ENCODE measurements at places on chromosomes 13 and 19.

GRCh38 chr19:16168465-16169081, 4.8 kb downstream of the CIB3 start:
- DNase-seq = no peak

DNA sequence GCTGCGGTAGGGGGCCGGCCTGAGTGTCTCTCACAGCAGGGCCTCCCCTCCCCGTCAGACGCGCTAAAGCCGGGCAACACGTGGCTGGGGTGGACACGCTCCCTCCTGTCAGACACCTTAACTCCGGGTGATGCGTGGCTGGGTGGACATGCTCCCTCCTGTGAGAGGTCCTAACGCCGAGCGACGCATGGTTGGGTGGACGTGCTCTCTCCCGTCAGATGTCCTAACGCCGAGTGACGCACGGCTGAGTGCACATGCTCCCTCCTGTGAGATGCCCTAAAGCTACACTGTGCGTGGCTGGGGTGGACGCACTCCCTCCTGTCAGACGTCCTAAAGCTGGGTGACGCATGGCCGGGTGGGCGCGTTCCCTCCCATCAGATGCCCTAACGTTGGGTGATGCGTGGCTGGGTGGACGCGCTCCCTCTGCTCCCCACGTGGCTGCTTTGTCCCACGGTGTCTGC, 126.1 kb upstream of the MCF2L start:
- no peak for DNase-seq

DNA sequence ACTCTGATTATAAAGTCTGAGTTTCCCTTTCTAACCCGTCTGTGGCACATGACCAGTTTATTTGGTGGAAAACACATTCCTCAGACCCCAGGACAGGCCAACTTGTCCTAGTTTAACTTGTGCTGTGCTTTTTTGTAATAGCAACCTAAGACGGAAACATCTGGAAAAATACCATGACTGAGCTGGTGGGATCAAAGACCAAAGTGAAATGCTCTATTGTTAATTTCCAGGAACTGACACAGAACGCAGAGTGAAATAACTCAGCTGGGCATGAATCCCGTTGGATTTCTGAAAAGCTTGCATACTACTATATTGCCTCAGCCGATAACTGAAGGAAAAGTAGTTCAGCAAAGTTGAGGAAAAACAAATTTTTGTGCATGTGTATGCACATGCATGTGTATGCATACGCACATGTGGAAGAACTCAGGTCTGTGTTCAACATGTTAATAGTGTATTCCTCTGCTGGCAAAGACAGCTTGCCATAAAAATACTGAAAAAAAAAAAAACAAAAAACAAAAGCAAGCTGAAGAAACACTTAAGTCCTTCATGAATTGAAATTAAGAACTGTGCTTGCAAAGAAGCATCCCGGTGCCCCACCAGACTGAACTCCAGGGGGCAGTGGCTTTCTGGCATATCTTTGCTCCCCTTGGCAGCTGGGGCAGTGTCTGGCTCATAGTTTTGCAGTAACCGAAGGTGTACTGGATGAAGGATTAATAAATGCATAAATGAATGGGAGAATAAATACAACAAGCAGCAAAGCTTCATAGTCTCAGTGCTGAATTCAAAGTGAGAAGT, 187.8 kb downstream of the LHFPL6 start:
- DNase-seq = peak; percentile 34

GRCh38 chr13:26518451-26518959, 39.0 kb upstream of the WASF3 start:
- DNase-seq = no peak

GRCh38 chr13:51970349-51970748, 40.9 kb downstream of the ATP7B start:
- peak; percentile 65 for DNase-seq

DNA sequence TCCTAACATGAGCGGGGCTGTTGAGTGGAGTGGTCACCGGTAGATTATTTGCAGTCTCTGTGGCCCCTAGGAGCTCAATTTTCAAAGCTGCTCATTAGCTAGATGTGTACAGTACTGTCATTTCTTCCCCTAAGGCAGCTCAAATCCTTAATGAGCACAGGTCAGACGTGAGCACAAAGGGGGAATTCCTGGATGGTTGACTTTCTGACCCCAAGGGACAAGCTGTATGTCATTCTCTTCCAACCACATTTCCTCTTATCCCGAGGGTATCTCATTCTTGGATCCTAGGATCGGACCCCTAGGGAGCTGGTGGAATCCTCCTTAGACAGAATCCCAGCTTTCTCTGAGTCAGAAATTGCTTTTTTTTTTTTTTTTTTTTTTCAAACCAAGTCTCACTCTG, 5.7 kb upstream of the OR7G3 start:
- DNase-seq = no peak

GRCh38 chr19:13849991-13850909, 26.7 kb upstream of the NANOS3 start:
- DNase-seq = peak; percentile 73

- DNase-seq = no peak
Observed at GRCh38 chr13:32224916-32225315, 90.2 kb downstream of the ZAR1L start.

GRCh38 chr13:29943686-29944085, 93.3 kb upstream of the UBL3 start:
- DNase-seq = no peak

DNA sequence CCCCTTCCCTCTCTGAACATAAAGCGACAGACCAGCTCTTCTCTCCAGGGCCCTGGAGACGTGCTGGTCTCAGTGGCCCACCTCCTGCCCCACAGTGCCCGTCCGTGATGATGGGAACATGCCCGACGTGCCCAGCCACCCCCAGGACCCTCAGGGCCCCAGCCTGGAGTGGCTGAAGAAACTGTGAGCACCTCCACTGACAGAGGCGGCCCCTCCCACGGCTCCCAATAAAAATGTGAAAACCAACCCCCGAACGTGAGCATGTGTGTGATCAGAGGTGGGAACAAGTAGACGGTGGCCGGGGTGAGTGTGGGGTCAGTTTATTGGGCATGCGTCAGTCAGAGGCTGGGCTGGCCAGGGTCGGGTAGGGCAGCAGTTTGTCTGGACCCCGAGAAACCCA, 4.1 kb downstream of the NDUFA3 start:
- DNase-seq = no peak

DNA sequence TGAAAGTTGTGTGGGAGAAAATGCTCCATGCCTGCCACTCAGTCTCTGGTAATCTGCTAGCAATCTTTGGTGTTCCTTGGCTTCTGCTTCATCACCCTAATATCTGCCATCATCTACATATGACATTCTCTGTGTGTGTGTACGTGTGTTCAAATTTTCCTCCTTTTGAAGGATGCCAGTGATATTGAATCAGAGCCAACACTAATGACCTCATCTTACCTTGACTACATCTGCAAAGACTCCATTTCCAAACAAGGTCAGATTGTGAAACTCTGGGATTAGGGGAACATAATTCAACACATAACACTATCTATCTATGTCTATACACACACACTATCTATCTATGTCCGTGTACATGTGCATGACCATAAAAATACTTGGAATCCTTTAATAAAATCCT, 81.4 kb upstream of the IRS2 start:
- no peak for DNase-seq

DNA sequence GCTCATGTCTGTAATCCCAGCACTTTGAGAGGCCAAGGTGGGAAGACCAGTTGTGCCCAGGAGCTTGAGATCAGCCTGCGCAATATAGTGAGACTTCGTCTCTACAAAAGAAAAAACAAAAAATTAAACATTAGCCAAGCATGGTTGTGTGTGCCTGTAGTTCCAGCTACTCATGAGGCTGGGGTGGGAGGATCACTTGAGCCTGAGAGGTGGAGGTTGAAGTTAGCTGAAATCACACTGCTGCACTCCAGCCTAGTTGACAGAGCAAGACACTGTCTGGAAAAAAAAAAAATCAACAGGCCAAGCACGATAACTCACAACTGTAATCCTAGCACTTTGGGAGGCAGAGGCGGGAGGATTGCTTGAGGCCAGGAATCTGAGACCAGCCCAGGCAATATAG, 3.9 kb upstream of the S1PR2 start:
- no peak for DNase-seq

DNA sequence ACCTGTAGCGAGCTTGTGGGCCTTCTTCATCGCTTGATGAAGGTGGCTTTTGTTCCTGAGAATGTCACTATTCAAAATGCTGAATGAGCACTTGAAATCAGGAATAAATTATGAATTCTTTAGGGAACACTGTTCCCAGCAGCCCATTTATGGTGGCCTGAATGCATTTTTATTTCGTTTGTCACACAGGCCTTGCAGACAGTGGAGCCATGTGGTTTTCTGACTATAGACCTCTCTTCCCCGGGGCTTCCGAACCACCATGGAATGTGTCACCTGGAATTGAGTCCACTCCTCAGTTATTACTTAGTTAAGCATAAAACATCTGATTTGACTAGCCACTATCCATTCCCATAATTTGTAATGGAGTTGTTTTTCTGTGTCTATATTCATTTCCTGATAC, 396.9 kb downstream of the IRS2 start:
- DNase-seq = no peak

- DNase-seq = no peak
Observed at GRCh38 chr13:73303851-73304250, 245.0 kb downstream of the KLF5 start.

DNA sequence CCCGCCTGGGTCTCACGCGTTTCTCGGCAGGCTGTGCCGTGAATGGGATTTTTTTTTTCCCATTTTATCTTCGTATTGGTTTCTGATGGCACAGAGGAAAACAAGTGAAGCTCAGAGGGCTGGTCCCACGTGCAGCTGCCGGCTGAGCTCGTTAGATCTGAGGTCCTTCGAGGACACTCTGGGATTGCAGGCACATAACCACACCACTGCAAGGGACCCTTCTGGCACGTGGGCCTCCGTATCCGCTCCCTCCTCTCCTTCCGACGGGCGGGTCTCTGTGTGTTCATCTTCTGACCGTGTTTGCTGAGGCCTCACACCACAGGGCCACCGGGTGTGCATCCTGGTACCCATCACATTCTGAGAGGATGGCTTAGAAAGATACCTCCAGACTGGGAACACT, 16.6 kb downstream of the CFD start:
- DNase-seq = no peak

GRCh38 chr13:80189889-80190597, 150.9 kb downstream of the SPRY2 start:
- DNase-seq = no peak

Data from SW480 (cell line).